ENCODE measurements at places on chromosomes 12 and 14.

GRCh38 chr14:39469094-39469710, 37.0 kb upstream of the FBXO33 start:
- peak; percentile 50 for DNase-seq

GRCh38 chr12:6301721-6302120, 8.8 kb upstream of the PLEKHG6 start:
- DNase-seq, result no peak

DNA sequence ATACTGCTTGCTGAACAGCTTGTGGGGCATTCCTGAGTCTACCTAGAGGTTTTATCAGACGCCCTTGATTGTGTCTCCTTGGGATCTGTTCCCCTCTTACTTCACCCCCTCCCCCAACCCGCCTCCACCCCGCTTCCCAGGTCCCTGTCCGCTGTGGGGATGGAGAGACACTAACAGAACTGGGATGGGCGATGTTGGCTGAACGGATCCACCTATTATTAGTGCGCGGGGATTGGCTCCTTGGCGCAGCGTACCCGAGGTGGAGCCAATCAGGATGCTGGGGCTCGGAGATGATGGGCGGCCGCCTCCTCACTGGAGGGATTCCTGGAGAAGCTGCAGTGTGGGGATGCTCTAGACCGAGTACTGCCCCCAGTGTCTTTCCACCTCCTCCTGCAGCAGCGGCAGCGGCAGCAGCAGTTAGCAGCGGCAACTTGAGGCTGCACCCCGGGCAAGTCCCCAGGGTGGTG, at the start of gene SYT1:
TSS of gene SYT1 (plus strand) at position 372 of the 467 bp plus-strand sequence.
- no peak for DNase-seq

- DNase-seq, result no peak
Observed at GRCh38 chr12:80829767-80830166, 108.0 kb downstream of the LIN7A start.

DNA sequence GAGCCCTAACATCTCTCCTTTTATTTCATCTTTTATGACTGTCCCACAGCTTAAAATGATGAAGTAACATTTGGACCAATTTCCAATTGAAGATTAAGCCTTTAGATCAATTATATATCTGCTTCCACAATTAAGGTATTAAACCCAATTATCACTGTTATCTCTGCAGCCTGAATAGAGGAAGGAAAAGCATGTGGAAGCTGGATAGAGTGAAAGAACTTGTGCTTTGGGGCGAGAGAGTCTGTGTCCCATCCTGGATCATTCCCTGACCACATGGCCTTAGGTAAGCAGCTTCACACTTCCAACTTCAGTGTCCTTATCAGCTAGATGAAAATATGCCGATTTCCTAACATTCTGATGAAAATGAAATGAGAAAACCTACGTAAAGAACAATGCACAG, 61.4 kb upstream of the TSPAN8 start:
- DNase-seq, result no peak

- peak; percentile 92 for DNase-seq
Observed at GRCh38 chr14:20610002-20610765, 19.0 kb upstream of the RNASE12 start.

DNA sequence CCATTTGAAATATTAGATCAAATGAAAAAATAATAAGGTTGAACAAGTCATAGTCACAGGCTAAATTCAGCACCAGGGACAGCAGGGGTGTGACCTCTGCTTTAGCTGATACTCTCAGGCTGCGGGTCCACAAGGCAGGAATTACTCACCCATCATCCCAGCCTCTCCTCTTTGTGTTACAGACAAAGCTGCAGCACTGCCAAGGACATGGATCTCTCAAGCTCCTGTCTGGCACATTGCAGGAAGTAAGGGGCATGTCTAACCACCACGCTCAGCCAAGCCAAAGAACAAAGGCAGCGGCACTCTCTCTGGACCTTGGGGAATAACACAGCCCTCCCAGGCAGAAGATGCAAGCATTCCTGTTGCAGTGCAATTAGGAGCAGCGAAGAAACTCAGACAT, 783.8 kb downstream of the VRK1 start:
- DNase-seq, result peak; percentile 15

DNA sequence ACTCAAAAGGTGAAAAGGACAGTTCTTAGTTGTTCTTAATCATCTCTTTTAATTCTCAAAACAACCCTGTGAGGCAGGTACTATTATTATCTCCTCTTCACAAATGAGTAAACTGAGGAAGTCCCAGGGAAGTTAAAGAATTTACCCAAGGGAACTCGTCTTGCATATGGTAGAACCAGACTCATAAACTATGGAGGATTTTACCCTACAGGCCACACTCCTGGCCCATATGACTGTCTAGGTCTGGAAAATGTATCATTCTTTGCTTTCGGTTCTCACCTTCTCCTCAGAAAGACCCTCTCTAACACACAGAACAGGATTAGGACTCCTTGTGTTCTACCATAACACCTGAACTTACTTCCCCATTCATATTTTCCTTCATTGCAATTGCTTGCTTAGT, 18.9 kb downstream of the SOX5 start:
- DNase-seq, result no peak

DNA sequence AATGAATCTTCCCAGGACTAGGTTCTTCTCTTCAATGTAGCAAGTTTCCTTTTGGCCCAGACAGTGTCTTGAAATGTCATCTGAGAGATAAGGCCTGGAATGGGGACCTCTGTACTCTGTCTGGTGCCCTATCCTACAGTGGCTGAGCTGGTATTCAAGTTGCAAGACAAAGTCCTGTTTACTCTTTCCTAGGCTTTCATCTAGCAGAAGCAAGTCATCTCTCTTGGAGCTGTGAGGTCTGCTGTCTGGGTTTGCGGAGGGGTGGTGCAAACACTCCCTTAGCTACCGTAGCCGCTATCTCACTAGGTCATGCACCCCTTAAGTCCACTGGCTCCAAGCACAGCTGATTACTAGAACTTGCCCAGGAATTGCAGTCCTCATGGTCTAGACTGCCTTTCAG, 149.7 kb upstream of the SLC16A7 start:
- no peak for DNase-seq

GRCh38 chr12:50913224-50913623, 39.1 kb upstream of the HIGD1C start:
- no peak for DNase-seq

DNA sequence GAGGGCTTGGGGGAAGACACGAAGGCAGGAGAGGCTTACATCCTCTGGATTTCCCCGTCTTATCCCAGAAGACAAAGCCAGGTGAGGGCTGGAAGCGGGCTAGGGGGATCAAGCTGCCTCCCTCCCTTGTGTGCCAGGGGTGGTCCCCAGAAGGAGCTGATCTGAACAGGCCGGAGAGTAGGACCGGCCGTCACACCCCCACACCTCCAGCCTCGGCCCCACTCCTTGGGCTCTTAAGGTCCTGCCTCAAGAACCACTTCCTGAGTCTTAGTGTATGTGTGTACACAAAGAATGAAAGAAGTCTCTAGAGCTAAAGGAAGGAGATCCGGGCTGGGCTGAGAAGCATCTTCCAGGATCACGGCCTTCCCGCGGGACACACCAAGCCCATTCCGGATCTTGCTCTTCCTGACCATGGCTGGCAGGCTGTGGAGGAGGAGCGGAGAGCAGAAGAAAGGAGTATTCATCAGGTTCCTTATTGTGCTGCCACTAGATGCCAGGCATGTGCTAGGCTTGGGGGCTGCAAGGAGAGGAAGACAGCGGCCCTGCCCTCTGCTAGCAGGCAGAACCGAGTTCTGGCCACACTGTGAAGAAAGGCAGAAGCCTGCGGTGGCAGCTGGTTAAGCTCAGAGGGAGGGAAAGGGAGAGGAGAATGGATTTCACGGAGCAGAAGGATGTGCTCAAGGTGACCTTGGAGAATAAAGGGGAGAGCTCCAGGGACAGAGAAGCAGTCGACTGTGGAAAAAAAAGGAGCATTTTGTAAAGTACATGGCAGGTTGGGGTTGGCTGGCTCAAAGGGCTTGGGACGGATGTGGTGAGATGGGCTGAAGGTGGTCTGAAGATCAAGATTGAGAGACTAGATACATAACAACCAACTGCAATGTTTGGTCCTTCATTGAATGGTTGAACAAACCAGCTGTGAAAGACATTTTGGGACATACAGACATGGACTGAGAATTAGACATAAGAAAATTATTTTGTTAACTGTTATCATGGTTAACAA, 1.3 kb upstream of the CD63 start:
- DNase-seq, result peak; percentile 43

DNA sequence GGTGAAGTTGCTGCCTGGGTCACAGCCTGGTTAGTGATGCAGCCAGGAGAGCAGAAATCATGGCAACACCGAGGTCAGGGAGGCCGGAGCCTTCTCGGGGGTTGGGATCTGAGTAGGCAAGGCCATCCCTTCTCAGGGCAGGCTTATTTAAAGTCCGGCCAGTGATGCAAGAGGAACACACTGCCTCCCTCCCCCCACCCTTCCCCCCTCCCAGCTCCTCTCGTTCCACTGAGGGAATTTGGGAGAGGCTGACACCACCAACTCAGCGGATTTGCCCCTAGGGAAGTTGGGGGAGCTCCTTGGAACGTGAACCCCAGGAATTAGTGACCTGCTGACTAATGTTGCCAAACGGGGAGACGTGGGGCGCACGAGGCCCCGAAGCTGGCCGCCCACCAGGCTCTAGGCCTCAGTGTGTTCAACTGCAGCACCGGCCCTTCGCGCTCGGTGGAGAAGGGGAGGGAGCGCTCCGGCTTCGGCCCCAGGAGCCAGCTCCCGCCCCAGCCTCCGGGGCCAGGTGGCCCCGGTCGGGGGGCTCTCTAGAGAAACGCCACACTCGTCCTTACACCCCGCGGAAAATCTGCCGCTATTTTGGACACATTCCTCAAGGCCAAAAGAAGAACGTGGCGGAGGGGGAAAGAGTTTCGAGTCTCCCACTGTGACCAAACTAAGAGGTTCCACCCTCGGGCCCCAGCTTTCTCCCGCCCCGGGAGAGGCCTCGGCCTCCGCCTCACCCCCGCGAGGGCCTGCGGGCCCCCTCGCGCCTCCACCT, 1.6 kb downstream of the CTDSP2 start:
- peak; percentile 58 for DNase-seq

DNA sequence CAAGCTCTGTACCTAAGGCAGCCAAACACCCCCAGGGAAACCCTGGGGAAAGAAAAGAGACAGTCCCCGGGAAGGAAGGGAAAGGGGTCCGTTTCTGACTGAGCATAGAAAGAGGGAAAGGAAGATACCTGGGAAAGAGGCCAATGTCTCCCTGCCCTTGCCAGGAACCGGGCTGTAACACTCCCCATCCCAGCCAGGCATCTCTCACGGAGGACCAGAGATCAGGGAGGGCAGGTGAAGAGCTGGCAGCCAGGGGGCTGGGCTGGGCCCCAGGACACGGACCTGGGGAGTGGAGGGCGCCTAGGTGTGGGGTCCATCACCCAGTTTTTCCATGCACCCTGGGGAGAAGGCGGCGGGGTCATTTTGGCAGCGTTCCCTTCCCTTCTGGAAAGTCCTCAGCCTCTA, 18.9 kb upstream of the PLEKHH1 start:
- no peak for DNase-seq

DNA sequence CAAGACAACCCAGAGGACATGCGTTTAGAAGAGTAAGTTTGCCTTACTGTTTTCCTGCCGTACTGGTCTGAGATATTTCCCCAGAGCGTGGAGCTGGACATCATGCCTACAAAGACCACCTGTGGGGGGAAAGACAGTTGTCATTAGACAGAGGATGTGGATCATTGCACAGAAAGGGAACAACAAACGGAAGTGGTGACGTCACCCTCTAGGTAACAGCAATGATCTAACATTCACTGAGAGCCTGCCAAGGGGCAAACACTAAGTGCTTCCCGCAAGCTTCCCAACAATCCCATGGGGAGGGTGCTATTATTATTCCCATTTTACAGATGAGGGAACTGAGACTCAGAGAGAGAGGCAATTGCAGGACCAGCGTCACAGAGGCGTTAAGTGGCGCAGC, 48.5 kb downstream of the SVOP start:
- DNase-seq, result no peak

DNA sequence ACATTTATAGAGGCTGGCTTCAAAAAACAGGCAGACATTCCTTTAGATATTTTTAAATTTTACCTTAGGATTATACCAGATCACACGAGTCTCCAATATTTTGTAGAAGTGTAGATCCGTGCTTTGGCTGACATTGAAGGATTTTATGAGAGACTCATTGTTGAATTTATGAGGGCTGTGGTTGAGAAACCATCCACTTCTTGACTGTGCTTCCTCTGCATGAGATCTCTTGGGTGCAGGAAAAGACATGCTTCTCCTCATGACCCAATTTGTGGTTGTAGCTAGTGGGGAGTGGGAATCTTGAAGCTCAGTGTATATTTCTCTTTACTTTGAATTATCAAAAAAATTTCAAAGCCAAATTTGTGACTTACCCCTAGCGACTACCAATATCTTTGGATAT, 36.7 kb upstream of the NKX2-8 start:
- DNase-seq, result no peak

DNA sequence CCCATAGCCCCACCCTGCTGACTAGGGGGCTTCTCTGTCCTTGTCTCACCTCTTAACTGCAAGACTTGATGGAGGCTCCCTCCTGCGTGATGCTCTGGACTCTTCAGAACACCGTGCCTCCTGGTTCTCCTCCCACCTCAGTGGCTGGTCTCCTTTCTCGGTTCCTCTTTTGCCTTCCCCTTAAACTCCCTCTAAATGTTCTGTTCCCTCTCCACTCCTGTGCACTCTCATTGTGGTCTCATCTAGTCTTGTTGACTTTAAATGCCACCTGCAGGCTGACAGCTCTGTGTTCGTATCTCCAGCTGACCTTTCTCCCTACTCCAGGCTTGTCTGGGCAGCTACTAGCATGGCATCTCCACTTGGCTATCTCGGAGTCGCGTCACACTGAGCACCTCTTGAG, 28.3 kb downstream of the DYNC1H1 start:
- no peak for DNase-seq

DNA sequence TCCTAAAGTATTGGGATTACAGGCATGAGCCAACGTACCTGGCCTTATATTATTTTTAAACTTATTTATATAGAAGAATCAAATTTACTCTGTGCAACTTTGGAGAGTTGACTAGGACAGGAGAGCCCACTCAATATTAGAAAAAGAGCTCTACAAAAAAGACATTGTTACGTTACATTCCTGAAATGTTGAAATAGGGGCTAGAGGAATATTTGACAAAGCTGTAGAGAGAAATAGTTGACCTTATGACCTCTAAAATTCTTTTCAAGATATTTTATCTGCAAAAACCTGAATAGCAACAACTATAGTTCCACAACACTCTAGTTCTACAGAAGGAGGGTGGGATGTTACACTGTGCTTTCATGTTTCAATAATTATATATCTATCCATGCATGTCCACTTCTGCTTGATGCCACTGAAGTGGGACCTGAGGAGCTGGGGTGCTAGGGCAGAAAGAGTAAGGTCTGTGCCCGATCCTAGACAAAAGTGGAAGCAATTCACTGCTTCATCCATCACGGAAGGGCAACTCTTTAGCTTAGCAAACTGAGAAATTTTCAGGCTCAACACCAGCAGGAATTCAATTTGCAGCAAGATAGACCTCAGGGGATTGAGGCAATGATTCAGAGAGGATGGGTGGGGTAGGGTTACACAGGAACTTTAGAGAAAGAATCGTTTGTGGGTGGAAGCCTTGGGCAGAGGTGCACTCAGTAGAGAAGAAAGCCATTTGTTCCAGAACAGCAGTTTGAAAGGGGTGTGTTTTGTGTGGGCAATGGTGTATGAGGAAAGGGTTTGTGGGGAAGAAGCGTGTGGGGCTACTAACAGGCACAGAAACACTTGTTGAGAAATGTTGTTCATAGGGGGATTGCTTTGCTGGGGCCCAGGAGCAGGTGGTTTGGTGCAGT, 16.0 kb upstream of the RNASE10 start:
- DNase-seq, result no peak

GRCh38 chr12:45655186-45655585, 74.3 kb upstream of the ARID2 start:
- DNase-seq, result peak; percentile 46
